CD4-positive, alpha-beta T cell treated with Interleukin-4 for 1 hour (primary cell): ENCODE measurements at places on chromosomes 1 and 21.

DNA sequence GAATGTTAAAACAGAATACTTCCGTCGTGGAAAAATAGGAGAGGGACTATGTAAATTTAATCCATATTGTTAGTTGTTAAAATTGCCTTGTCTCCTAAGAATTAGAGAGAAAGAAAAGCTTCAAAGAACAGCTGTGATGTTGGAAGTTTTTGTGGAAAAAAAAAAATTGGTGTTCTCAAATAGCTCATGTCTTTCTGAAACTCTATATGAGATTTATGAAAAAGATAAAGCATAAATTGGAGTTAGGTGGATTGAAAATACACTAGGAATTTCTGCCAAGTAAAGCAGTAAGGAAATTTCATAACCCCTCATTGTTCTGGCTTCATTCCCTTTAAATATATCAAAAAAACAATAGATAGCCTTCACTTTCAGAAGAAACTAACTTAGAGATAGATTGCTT, 274.0 kb upstream of the ADAMTS5 start:
- DNase-seq, result no peak

- DNase-seq, result no peak
Measured at GRCh38 chr1:71916894-71917293, 365.4 kb downstream of the NEGR1 start.

GRCh38 chr1:192061556-192061955, 96.7 kb upstream of the RGS18 start:
- DNase-seq, result no peak

DNA sequence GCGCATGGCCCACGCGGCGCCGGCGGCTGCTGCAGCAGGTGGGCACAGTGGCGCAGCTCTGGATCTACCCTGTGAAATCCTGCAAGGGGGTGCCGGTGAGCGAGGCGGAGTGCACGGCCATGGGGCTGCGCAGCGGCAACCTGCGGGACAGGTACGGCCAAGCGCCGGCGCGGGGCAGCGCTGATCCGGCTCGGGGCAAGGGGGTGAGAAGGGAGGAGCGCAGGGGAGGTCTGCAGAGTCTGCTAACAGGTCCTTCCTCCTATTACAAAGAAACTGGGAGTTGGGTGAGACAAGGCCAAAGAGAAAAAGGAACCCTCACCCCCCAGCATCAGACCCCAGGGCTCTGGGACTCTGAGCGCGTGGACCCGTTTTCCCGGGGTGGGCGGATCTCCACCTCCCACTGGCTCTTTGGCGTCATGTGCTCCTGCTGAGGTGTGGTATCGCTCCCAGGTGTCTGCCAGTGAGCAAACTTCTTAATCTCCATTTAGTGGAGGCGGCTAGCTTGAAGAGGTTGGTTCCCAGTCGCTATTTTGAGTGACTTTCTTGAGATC, 431 bp downstream of the MTARC1 start:
- no peak for DNase-seq

DNA sequence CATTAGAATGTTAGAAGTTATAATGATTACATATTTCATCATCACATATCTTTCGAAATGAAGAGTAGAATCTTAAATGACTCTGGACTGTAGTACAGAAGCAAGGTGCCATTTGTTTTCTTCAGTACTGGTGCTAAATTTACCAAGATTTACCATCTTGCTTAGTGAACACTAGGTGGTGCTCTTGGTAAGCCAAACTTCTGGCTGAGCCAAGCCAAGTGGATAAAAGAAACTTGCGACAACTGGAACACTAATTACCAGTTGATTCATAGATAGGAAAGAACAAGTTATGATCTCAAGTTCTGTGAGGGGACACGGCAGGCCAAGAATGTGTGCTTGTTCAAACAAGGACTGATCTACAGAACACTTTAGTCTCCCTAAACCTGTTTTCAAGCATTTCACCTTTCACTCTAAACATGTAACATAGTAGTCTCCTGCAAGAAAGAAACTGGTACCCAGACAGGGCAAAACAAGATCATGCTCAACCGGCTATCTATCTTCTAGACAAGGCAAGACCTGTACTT, 19.8 kb downstream of the SPRTN start:
- peak; percentile 39 for DNase-seq

GRCh38 chr21:29232530-29233255, 66.0 kb upstream of the BACH1 start:
- DNase-seq, result no peak

DNA sequence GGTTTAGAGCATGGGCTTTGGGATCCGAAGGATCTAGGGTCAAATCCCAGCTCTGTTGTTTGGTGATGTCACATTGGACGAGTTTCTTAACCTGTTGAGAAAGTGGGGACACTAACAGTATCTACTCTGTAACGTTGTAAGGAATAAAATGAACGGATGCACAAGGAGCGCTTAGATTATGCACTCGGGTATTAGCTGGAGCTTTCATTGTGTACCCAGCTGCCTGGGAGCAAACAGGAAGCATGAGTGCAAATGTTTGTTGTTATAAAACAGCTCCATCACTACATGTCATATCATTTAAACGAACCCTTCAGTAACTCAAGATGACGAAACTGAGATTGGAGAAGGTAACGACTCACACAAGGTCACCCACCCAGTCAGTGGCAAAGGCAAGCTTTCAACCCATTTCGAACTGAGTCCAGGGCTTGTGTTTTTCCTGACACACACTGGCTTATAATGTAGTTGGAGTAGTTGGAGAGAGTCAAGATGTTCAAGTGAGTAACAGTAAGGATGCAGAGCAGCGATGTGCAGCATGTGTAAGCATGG, 16.2 kb upstream of the SLC6A17 start:
- no peak for DNase-seq

DNA sequence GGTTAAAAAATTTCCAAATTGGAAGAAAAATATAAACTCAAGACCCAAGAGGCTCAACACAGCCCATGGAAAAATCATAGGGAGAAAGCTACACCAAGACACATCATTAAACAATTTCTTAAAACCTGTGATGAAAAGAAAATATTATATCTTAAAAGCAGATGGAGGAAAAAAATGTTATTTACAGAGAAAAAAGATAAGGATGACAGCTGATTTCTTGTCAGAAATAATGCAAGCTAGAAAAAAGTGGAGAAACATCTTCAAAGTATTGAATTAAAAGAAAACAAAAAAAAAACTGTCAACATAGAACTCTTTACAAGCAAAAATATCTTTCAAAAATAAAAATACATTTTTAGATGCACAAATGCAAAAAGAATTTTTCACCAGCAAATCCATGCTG, 930.5 kb downstream of the ADGRL2 start:
- no peak for DNase-seq

- no peak for DNase-seq
Measured at GRCh38 chr21:37667380-37667779, 248.9 kb downstream of the KCNJ6 start.

GRCh38 chr1:159152031-159152430, 19.4 kb upstream of the CADM3 start:
- no peak for DNase-seq

DNA sequence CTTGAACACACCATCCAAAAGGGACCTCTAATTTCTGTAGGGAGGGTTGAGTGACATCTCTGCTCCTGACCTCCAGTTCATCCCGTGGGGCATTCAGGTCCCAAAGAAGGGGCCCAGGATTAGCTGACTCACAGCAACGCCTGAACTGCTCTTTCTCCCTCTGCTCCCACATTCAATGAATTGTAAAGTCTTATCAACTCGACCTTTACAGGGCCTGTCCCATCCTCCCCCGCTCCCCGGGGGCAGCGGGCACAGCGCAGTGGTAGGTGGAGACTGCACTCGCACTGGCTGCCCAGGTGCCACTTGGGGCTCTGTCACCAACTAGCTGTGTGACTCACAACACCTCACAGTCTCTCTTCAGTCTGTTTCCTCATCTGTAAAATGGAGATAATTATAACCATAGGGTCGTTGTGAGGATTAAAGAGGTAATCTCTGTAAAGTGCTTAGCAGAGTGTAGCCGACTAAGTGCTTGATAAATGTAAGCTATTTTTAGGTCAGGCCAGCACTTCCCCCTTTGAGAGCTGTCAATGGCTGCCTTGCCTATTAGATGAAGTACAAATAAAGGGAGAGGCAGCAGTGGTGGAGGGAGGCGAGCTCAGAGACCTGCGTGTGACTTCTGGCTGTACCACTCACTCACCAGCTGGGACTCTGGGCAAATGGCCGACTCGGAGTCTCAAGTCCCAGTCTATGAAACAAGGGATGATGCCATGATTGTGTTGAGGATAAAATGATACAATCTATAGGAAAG, 637 bp upstream of the MYBPHL start:
- no peak for DNase-seq

DNA sequence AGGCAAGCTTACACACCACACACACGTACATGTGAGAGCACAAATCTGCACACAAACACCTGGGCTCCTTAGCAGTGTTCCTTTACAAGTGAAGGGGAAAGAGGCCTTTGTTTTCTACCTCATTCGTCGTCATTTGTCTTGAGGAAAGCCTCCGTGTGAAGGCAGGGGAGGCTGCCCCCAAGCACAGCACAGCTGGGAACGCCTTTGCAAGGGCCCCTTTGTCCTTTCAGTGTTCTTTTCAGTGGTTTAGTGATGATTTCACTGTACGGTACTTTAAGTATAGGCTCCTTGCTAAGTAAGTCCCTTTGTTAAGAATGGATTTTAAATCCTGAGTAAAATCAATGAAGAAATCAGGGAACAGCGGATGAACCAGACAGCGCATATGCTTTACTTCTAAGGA, 94.1 kb downstream of the PGBD5 start:
- no peak for DNase-seq

GRCh38 chr1:229716069-229716468, 90.0 kb downstream of the URB2 start:
- DNase-seq, result no peak

- DNase-seq, result peak; percentile 53
Measured at GRCh38 chr1:204511366-204511765, 4.8 kb upstream of the MDM4 start.

- peak; percentile 89 for DNase-seq
Measured at GRCh38 chr1:33180911-33181890, 642 bp downstream of the TRIM62 start.

DNA sequence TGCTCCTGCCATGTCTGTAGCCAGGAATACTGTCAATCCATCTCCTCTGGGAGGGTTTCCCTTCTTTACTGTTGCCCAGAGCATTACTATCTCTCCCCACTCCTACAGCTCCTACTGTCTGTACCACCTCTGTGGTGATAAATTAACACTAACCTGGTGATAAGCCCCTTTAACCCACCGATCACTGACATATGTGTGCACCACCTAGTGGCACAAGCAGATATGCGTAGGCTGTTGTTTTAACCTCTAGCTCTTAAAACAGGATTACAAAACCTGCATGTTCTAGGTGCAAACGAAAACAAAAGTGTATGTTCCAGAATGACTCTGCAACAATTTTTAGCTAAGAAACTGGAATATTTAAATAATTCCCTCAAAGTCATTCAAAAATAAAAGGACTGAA, 93.9 kb upstream of the BEND5 start:
- no peak for DNase-seq

DNA sequence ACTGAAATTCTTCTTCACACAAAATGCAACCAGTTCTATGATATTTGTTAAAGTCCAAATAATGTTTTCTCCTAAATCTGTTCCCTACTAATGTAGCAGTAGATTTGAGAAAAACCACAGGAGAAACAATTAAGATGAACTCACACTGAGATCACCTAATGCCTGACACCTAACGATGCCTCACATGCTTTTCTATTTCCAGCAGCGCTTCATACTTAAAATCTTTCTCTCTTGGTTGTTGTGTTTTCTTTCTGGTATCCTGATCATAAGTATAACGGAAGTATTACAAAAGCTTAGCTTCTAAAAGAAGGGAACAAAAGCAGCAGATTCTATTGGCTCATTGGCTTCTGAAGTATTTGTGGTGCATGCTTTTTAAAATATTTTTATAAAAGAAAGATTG, 267.2 kb upstream of the SGIP1 start:
- no peak for DNase-seq

- DNase-seq, result no peak
Measured at GRCh38 chr1:154611150-154611862, 3.3 kb upstream of the ADAR start.

- DNase-seq, result no peak
Measured at GRCh38 chr21:46554431-46555224, 50.3 kb downstream of the S100B start.

- DNase-seq, result no peak
Measured at GRCh38 chr1:45071567-45071966, 59.5 kb downstream of the UROD start.

DNA sequence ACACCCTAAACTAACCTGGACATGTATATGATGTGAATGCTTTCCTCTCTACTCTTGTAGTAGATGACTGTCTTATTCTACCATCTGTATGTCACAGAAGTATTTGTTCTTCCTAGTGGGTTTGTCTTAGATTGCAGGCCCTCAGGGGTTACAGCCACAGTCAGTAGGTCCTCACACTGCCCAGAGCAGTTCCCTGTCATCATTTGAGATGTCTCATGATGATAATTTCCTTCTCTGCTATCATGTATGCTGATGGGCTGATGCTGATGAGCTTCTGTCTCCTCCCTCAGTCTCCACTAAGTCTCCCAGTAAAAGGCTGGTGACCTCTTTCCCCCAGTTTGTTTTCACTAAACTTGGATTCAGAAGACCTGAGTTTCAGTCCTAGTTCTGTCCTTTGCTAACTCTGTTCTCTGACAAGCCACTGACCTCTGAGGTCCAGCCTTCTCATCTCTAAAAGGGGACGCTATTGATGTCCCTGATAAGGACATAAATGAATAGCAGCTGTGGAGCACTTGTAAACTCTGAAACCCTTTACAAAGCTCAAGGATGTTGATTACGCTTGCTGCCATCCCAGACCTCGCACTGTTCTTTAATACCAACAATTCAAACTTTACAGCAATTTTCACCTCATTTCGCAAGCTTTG, 3.1 kb upstream of the ETV3 start:
- no peak for DNase-seq

DNA sequence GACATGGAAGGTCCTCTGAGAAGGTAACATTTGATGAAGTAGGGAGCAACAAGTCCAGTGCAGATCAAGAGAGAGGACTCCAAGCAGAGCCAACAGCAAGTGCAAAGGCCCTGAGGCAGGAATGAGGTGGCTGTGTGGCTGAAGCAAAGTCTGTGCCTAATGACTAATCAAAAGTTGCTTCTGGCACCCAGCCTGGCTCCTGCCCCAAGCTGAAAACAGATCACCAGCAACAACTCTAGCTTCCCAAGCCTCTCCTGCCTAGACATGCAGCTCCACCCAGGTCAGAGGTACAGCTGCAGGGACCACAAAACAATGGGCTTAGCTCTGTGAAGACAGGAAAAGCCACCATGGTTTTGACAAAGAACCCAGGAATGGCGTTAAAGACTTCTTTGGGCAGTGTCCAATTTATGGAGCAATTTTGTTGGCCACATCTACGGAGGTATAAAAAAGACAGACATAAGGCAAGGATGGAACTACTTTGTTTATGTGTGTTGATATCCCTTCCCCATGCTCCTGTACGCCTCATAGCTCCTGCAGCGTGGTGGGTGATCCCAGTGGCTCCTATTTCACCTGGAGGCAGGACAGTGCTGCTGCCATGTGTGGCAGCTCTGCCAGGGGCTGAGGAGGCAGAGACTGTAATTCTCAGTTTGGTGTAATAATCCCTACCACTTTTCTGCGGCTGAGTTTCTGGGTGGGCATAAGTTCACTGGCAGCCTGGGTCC, 26.4 kb upstream of the IGSF3 start:
- DNase-seq, result no peak

- DNase-seq, result no peak
Measured at GRCh38 chr1:109722908-109723691, 11.0 kb downstream of the GSTM5 start.

- no peak for DNase-seq
Measured at GRCh38 chr1:110200666-110201065, 9.4 kb upstream of the KCNC4 start.
